Ecto neural progenitor cell (in vitro differentiated cells): ENCODE measurements at places on chromosomes 4 and X.

DNA sequence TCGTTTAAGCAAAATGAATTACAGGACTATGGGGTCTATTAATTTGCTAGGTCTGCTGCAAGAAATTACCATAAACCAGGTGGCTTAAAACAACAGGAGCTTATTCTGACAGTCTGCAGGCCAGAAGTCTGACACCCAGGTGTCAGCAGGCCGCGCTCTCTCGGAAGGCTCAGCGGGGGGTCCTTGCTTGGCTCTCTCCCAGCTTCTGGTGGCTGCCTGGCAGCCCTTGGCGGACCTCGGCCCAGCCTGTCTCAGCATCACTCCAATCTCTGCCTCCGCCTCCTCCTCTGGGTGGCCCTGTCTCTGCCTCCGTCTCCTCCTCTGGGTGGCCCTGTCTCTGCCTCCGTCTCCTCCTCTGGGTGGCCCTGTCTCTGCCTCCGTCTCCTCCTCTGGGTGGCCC, 580.5 kb upstream of the FAT1 start:
- no peak for DNase-seq

DNA sequence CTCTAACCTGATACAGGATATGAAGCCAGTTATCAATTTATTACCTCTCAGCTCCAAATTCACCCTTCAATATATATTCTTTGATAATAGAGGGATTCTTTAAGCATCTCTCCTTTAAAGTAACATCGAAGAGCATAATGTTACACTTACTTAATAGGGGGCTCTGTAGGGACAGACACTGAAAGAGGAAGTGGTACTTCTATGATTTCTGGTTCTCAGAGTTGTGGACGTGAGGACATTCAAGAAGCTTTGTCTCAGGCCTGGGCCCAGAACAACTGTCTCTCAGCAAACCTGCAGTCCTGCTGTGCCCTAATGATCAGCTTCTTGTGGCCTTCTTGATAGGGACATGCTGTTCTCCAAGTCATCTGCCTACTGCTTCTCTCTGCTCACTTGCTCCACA, 4.2 kb upstream of the ZXDB start:
- no peak for DNase-seq

DNA sequence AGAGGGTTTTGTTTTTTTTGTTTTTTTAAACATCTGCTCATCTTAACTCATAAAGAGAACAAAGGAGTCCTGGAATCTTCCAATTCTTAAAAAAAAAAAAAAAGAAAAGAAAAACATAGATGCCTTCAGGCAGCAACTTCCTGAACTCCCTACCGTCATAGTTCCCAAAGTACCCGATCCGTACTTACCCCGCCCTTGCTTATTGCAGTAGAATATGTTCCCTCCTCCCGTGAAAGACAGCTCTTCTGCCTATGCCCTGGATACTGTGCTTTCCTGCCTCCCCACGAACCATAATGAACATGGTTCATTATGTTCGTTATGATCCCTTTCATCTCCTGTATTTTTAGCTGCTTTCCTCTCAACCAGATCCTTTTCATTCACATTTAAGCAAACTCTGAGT, 40.3 kb downstream of the KLHL5 start:
- no peak for DNase-seq

- no peak for DNase-seq
Measured at GRCh38 chr4:93031431-93032098, 727.8 kb downstream of the GRID2 start.

DNA sequence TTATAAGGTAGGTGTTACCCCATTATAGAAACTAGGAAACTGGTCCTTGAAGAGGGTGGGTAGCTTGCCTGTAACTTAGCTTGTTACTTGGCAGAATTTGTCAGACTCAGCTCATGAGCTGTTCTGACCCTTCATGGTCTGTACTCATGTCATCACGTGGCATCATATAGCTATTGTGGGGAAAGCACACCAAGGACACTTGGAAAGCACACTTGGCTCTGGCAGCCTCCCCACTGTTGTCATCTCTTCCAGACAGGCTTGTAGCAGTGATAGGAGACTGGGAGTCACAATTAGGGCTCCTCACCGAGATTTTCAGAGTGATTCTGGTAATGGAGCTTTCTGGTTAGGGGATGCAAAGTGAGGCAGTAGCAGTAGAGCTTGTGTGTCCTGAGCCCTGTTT, 30.4 kb downstream of the ADH5 start:
- DNase-seq: no peak

DNA sequence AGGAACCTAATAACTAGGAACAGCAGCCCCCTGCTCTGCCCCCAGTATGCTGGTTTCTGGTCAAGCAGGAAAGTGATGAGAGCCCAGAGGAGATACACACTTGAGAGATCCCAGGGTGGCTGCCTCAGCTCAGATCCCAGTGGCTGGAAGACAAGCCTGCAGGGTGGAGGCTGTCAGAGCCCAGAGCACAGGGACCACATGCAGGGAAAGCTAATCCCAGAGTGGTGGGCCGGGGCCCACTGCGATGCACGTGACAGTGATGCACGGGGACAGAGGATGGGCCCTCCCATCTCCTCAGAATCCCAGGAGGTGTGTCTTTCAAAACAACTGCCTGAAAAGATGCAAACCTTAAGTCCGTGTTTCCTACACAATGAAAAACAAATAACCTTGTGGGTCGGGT, 29.1 kb upstream of the CRMP1 start:
- DNase-seq: no peak

GRCh38 chr4:111984169-111984819, 161.0 kb upstream of the FAM241A start:
- no peak for DNase-seq

GRCh38 chrX:17741123-17741511, 3.8 kb downstream of the SCML1 start:
- peak; percentile 58 for DNase-seq

DNA sequence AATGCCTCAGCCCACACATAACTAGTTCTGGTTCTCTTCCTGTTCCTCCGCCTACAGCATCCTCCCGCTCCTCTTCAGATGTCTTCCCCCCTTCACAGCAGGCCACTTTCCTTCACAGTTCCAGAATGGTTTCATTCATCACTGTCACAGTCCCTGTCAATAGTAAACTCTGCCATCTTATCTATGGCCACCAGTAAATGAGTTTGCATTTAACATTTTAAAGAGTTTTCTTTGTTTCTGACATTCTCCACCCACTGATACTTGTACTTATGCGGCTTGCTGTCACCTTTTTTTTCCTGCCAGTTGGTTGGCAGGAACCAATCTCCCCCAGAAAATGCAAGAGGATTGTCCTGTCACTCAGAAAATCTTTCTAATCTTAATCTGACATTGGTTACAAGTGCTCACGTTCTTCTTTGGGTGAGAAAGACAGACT, 114.1 kb downstream of the GLUD2 start:
- DNase-seq: no peak

GRCh38 chrX:13103188-13103913, 58.9 kb upstream of the FAM9C start:
- no peak for DNase-seq

DNA sequence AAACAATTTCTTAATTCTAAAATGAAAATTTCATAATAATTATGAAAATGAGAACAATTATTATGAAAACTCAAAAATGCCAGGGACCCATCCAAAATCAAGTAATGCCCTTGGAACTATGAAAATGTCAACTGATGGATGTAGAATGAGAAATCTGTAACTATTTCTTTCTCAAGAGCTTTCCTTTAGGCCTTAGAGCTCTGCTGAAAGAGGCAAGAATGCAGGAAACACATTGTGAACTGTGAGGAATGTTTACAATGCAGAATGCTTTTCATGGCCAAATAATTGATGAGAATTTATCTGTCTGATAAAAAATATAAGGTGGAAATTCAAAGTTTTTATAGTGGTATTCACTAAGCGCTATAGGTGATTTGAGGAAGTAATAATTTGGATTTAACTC, 207.1 kb upstream of the PCDH18 start:
- no peak for DNase-seq

DNA sequence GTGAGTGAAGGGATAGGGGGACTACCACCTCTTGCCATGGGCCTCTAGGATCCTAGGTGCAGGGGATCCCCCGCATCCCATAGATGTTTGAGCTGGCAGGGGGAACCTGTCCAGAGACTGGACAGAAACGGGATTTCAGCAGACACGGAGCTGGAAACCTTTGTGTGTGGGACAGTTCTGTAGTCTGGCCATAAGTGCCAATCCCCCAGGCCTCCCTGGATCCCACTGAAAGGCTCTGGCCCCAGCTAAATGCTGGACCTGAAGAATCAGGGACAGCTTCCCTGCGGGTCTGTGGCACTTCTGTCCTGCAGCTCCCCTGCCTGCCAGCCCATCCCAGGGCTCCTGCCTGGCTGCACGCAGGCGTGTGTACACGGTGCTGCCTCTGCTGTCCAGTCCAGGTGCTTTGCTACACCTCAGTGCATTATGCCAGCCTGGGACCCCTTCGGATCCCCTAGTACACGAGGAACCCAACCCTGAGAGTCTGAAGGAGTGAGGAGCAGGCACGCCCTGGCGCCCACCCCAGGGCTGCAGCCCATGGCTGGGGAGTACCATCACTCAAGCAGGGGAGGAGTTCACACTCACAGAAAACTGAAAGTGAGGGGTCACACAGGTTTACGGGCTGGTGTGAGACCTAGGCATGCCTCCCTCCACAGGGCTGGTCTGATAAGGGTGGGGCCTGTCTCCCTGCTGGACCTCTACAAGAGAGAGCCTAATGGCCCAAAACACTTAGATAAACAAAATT, 703.0 kb downstream of the ARAP2 start:
- no peak for DNase-seq

DNA sequence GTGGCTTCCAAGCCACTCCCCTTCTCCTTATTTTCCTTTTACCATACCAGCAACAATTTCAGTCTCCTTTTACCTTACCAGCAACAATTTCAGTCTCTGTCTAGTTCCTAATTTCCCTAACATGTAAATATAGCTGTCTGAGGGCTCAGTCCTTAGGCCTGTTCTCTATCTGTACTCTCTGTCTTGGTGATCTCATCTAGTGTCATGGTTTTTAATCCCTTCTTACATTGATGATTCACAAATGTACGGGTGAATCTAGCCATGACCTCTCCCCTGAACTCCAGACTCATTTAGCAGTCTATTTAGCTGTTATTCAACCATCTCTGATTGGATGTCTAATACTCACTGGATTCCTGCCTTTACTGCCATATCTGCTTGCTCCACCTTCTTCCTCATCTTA, 7.2 kb downstream of the IL15 start:
- DNase-seq: no peak

DNA sequence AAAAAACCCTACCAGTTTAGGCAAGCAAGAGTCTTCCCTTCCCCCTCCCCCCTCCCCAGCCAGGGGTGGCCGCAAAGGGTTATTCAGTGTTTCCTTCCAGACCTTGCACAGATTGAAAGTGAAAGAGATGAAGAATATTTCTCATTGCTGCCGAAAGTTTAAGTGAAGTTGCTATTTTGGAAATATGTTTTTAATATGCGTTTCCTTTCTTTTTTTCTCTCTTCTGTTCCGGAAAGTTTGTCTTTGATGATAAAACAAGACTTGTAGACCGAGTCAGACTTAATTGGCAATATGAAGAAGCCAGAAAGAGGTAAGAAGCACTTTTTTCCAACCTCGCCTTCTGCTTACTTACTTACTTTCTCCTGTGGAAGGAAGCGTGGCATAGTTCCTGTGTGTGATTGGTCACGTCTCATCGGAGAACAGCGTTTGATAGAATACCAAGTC, 58.5 kb upstream of the CLCN4 start:
- no peak for DNase-seq

DNA sequence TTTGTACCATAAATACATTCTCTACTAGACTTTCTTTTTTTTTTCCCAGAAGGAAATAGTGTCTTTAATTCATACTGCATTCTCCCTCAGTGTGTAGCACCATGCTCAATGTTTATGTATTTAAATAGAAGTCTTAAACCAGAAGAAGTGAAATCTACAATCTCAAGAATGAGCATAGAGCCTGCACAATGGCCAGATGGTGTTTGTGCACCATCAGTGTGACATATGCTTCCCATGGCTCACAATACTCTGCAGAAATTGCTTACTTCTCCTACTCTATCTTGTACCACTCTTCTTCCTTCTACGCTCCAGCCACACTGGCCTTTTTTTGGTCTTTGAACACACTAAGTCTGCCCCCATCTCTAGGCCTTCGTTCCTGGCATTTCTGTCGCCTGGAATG, 2.6 kb upstream of the DOCK11 start:
- no peak for DNase-seq

DNA sequence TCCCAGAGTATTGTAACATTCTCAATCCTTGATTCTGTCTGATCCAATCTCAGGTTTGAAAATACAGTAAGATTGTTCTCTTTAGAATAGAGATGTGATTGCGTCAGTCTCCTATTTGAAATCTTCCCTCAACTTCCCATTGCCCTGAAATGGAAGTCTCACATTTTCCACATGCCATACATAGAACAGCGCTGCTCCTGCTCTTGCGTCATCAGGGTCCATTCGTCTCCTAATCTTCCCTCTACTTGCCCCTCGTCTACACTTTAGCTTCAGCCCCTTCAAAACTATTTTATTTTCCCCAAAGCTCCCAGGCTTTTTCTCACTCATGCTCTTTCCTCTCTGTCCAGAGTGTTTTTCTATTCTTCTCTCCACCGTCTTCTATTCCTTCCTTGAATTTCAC, 301.7 kb upstream of the MAGEB2 start:
- no peak for DNase-seq

GRCh38 chrX:4043951-4044350, 330.5 kb upstream of the PRKX start:
- DNase-seq: no peak

DNA sequence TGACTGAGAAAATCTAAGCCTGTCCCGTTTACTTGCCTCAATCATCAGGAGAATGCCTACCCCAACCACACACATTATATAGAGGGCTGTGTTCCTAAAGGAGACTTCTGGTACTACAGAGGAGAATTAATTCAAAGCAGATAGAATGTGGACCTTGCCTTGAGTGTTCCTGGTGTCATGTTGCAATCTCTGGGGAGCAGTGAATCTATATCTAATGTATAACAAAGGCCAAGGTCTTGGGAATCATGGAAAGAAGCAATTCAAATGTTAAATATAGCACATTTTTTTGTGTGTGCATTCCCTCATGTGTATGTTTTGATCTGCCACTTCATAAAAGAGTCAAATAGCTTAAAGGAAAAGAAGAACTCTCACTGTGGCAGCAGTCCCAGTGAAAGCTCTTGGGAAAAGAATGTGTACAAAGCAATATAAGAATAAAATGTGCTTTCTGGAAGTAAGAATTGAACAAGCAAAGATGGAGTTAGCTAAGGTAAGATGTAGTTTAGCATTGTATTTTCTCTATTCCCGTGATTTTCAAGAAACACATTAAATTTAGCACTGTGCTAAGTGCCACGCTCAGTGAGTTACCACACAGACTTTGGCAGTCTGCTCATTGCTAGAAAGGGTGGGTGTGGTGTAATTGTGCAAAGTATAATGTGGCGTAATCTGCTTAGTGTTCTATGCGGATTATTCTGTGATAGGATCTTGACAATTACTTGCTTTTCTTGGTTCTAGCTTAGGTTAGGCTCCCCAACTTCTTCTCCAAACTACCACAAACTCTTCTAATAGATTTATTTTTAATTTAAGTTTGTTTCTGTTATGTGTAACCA, 13.7 kb downstream of the ADH6 start:
- DNase-seq: no peak
